ENCODE measurements at places on chromosomes 16 and 17.
A peak's percentile ranks its signal among the peaks of the same experiment; 100 is the strongest.

- DNase-seq, result no peak
Observed at GRCh38 chr17:12250973-12251372, 230.3 kb downstream of the MAP2K4 start.

GRCh38 chr16:86768228-86768791, 190.0 kb downstream of the FOXL1 start:
- no peak for DNase-seq

DNA sequence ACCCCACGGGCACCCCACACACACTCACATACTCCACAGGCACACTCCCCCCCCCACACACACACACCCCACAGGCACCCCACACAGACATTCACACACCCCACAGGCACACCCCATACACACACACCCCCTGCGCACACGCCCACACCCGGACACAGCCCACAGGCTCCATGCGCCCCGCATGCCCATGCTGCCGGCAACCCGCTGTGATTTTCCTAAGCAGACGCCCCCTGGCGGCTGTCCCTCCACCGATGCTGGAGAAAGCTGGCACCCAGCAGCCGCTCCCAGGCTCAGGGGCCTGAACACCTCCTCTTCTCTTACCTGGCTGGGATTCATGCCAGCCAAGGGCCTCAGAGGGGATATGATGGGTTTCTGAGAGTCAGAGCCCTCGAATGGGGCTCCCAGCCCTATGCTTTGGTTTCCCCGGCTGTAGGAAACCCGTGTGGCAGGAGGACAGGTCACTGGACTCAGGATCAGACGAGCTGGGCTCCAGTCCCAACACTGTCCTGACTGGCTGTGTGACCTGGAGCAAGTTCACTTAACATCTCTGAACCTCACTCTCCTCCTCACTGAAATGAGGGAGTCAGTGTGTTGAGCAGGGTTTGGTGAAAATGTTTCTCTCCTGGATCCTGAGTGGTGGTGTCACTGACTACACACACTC, 19.6 kb upstream of the TNFRSF13B start:
- peak; percentile 84 for DNase-seq

DNA sequence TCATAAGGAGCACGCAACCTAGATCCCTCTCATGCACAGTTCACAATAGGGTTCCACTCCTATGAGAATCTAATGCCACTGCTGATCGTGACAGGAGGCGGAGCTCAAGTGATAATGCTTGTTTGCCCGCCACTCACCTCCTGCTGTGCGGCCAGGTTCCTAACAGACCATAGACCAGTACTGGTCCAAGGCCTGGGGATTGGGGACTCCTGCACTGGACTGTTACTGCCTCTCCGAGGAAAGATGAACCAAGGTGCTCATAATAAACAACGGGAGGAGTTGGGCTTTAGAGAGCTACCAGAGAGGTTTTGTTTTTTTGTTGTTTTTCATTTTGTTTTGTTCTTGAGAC, 58.2 kb downstream of the TK2 start:
- no peak for DNase-seq

GRCh38 chr17:81733507-81734404, 21.7 kb downstream of the SLC25A10 start:
- peak; percentile 72 for DNase-seq

DNA sequence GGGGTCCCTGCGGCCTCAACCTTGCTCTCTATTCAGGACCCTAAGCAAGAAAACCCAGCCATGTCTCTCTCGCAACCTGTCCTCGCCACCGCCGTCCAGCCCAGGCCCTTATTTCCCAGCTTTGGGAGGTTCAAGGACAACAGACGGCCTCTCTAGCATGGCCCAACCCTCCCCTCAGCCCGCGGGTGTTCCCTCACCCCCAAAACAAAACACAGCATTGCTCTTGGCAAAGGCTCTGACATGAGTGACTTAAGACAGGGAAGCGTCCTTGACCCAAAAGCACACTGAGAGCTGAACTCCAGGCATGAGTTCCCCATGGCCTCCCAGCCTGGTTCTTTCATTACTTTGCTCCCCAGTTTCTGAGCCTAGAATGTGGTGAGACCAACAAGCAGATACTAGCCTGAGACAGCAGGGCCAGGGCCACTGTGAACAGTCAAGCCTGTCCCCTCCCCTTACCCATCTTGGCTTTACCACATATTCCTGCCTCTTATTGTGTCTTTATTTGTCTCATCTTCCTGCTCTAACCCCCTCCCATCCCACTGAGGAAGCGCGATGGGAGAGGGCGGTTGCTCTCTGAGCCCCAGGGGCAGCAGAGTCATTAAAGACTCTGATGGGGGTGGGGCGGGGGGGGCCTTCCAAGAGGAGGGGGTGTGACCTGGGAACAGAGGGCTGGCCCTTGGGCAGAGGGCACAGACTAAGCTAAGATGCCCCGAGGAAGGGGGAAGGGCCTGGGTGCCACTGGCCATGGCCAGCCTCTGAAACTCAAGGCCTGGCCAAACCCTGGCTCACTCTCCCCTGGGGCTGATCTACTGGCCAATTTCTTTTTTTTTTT, 11.8 kb downstream of the SREBF1 start:
- DNase-seq, result no peak

DNA sequence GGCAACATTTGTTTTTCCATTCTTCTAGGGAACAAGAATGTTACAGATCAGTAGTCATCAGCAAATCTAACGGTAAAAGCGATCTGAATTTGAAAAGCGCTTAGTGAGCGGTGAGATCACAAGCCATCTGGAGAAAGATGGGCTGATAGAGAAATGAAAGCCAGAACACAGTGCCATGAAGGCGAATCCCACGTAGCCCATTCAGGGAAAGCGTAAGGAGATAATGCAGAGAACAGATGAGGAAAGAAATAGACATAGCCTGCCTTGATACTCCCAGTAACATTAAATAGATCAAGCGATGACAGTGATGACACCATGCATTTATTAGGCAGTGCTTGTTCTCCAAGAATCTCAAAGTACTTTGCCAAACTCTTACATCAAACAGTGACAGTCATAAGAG, 183.1 kb upstream of the PSMD7 start:
- DNase-seq, result no peak

- DNase-seq, result no peak
Observed at GRCh38 chr16:81319221-81319912, 4.6 kb downstream of the GAN start.

- DNase-seq, result no peak
Observed at GRCh38 chr17:37823996-37824395, 79.1 kb upstream of the HNF1B start.

DNA sequence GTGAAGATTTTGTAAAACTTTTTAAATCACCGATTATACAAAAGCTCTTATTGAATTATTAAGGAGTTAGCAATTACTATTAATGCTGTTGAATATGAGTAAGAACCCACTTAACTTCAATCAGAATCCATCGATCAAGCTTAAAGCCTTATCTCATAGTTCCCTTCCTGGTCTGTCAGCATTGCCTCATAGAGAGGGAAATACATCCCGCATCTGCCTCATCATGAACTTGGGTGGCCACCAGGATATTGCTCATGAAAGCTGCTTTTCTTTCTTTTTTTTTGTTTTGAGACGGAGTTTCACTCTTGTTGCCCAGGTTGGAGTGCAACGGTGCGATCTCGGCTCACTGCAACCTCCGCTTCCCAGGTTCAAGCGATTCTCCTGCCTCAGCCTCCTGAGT, 66.7 kb downstream of the PIGL start:
- no peak for DNase-seq

- DNase-seq, result no peak
Observed at GRCh38 chr16:81973737-81974136, 37.5 kb downstream of the SDR42E1 start.

DNA sequence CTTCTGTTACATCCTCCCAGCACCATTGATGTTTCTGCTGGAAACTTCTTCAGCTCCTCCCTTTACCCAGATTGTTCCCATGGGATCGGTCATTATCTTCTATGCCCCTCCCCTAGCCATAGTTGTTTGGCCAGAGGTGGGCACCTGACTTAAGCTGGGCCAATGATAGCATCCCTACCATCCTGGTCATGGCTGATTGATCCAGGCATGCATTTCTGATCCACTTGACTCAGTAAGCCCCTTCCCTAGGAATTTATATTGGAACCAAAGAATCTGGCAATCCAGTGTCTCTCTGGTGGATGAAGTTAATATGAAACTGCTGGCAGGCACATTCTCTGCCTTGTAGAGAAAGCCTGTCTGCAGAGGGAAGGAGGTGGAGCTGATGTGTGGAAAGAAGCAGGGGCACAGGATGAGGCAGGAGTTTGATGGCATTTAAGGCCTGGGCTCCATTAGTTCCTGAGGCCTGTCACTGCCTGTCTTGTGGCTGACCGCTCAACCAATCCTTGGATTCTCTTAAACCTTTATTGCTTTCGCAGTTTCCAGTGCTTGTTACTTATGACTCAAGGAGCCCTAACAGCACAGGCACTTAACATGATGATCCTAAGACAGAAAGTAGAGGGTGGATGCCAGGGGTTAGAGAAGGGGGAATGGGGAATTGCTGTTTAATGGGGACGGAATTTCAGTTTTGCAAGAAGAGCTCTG, 152.4 kb downstream of the ABCC12 start:
- DNase-seq, result no peak

DNA sequence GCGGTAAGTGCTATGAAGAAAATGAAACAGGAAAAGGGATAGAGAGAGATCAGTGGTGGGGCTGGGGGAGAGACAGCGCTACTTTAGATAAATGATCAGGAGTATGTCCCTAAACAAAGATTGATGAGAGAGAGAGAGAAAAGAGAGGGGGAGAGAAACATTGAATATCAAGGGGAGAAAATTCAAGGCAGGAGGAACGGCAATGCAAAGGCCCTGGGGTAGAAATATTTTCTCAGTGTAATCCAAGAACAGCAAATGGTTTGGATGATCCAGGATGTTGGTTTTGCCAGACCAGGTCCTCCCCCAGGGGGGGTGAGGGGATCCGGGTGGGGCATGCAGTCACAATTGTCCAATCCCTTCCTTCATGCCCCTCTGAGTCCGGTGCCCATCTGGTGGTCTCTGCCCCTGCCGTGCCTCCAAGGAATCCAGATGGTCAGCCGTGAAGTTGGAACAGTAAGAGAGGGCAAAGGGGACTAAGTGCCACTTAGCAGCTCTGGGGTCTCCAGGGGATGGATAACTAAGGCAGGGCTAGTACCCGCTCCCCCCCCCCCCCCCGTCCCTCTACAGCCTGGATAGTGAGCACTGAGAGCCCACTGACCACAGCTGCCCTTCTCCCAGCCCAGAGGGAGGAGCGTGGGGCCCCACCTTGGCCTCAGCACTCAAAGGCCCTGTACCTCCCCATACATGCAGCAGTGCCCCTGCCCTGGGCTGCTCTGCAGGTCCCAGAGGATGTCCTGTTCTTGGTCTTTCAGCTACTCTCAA, 43.7 kb downstream of the TMEM132E start:
- DNase-seq, result no peak

DNA sequence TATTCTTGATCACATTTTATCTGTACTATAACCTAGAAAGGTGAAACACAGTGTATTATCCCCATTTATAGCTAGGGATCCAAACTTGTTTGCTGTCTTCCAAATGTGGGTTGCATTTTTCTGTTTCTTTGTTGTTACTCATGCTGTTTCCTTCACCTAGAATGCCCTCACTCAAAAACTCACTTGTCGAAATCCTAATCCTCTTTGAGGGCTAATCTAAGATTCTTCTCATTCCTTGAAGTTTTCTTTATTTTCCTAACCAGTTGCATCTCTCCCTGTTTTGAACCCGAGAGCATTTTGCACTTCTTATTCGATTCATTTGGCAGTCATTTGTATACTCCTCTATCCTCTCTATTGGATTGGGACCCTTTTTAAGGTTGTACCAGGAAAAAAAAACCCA, 9.6 kb downstream of the CALCOCO2 start:
- no peak for DNase-seq

DNA sequence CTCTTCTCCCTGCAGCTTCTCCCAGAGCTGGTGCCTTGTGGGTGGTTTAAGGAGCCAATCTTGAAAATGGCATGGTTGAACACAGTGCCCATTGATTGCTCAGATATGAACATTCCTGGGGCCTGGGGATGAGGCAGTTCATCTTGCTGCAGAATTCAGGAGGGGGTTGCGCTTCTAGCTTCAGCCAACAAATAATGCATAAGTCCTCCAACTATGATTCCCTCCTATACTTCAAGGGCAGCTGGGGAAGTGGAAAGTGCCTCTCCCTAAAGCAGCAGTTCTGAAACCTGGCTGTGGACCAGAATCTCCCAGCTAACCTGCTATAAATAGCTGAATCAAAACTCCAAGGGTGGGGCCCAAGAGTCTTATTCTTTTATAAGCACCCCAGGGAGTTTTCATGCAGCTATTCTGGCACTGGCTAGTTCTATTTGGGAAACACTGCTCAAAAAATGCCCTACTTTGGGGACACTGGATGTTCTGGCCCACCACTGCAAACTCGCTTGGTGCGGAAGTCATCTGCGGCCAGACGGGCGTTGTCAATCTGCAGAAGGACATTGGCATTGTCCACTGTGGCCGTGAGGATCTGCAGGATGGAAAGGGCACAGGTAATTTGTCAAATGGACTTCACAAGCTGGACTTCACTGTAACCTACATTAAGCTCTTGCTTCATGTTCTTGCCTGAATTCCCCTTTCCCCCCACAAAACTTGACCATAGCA, 130.3 kb downstream of the CCDC144A start:
- no peak for DNase-seq

- no peak for DNase-seq
Observed at GRCh38 chr16:6446370-6446769, 886.3 kb upstream of the RBFOX1 start.

DNA sequence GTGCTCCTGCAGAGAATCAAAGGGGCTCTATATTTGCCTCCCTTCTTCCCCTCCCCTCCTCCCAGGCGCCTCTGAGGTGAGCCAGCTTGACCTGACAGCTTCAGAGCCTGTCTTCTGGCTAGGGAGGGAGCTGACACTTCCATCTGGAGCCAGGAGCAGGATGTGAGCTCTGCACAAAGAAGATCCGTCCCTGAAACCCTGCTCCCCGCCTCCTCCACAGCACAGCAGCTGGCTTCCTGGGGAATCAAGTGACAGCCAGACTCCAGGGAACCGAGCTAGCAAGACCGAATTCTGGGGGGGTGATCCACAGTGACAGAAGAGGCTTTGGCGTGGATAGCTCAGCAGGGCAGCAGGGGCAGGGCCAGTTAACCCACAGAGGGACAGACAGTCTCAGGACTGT, 37.2 kb downstream of the CCDC182 start:
- DNase-seq, result no peak

DNA sequence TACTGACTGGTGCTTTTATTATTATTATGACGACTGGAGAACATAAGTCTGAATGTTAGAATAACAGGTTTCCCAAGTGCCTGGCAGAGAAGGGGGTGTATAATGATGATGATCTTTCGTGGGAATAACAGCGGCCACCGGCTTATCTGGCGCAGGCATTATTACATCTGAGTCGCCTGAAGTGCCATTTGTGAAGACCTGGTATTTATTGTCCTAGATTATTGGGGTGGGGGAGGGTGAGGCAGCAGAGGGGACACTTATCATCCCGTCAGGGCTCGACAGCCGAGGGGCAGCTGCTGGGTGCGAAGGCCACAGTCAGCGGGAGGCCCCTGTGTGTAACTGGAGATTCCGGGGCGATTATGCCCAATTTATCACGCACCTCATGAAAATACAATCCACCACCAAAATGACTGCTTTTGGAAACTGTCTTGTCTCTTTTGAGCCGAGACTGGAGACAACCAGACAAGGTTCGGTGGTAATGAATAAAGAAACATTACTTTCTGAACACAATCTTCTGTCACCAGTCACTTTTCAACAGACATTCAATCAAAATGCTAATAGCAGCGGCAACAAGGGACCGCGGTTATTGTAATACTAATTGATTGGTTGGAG, 199.3 kb downstream of the CCDC182 start:
- no peak for DNase-seq
